HFFc6 (cell line): ENCODE measurements at places on chromosomes 12 and 14. TPM values are rescaled to one million over a fixed set of nuclear protein-coding genes. Genes with fewer than 3 reads are reported as not detected.
A peak's percentile ranks its signal among the peaks of the same experiment; 100 is the strongest.

DNA sequence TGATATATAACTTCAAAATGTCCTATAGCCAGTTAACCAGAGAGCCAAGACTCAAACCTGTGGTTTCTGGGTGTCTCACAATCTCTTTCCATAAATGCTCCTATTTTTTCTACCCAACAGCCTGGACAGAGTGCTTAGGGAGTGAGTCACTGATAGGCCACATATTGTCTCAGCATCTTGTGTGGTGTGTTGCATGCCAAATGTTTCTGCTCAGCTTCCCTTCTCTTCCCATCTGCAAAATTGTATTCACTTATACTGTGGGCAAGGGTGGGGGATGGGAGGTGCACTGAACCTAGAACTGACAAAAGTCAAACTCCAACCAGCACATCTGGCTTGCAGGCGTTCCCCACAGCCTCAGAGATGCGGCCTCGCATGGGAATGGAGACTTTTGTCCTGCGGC lies 123.3 kb downstream of the KCNA5 start:
- DNase-seq, result peak; percentile 91

GRCh38 chr12:76787689-76788088 lies 23.8 kb downstream of the ZDHHC17 start:
- DNase-seq, result no peak

DNA sequence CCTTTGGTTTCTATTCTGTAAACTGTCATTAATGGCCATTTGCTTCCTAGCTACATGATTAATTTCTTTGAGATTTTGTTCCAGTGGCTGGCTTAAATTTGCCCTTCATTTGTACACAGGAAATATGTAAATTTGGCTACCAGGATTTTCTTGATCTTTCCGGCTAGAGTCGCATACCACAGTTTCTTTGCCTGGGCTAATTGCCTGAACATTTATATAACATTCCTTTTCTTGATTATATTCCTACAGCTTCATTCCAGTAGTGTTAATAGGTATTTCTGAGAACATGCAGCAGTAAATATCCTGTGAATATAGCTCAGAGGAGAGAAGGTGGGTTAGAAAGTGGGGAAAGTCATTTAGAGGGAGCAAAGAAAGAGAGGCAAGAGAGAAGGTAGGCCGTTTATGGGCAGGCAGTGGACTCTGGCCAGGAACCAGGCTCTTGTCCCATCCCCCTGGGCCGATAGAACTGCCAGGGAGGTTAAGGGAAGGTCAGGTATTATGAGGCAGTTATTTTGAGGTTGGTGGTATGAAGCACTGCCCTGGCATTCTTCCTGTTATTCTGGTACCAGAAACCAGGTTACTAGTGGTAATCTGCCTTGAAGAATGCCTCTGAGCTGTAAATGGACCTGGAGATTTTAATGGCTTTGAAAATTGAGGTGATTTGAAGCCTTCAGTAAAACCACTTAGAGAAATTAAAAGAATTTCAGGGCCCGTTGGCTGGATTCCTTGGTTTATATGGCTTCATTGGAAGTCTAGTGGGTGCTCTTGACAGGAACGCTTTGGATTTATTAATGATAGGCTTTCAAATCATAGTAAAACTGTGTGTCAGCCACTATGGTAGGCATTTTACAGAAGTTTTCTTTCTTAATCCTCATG lies 4.4 kb downstream of the RNF10 start:
- peak; percentile 71 for DNase-seq

- no peak for DNase-seq
Observed at GRCh38 chr12:75709503-75709902, 198.1 kb upstream of the KRR1 start.

GRCh38 chr12:4984971-4985370 lies 58.7 kb upstream of the KCNA5 start:
- DNase-seq, result no peak

GRCh38 chr14:104081261-104081835 lies 4.2 kb upstream of the ASPG start:
- DNase-seq, result no peak

DNA sequence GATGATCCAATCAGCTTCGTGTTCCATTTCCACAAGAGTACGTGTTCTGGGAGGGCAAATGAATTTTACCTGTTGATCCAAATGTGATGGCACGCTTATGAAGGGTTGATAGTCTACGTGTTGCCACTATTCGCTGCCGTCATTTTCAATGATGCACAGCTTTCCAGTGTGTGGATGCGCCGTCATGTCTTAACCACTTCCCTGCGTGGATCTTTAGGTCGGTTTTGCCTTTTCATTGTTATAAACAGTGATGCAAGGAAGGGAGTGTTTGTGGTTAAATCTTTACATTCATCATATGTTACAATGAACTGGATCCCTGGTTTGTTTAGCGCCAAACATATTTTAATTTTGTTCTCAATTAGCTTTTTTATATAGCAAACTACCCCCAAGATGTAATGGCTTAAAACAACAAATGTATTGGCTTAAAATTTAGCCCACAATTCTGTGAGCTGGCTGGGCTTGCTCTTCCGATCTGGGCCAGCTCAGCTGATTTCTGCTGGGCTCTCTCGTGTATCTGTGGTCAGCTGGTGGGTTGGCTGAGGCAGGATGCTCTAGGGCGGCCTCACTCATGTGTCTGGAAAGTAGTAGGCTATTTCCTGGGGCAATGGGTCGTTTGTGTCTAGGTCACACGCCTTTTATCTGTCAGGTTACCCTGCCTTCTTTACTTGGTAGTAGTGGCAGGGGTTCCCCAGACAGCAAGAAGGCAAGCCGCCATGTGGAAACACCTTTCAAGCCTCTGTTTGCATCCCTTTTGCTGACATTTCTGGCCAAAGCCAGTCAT lies 176.7 kb downstream of the CRADD start:
- no peak for DNase-seq

GRCh38 chr12:54040148-54040494 lies 7.3 kb downstream of the HOXC5 start:
- no peak for DNase-seq

GRCh38 chr14:58782011-58782410 lies 144.2 kb downstream of the DACT1 start:
- no peak for DNase-seq

- no peak for DNase-seq
Observed at GRCh38 chr12:76548222-76548837, 11.2 kb downstream of the OSBPL8 start.

DNA sequence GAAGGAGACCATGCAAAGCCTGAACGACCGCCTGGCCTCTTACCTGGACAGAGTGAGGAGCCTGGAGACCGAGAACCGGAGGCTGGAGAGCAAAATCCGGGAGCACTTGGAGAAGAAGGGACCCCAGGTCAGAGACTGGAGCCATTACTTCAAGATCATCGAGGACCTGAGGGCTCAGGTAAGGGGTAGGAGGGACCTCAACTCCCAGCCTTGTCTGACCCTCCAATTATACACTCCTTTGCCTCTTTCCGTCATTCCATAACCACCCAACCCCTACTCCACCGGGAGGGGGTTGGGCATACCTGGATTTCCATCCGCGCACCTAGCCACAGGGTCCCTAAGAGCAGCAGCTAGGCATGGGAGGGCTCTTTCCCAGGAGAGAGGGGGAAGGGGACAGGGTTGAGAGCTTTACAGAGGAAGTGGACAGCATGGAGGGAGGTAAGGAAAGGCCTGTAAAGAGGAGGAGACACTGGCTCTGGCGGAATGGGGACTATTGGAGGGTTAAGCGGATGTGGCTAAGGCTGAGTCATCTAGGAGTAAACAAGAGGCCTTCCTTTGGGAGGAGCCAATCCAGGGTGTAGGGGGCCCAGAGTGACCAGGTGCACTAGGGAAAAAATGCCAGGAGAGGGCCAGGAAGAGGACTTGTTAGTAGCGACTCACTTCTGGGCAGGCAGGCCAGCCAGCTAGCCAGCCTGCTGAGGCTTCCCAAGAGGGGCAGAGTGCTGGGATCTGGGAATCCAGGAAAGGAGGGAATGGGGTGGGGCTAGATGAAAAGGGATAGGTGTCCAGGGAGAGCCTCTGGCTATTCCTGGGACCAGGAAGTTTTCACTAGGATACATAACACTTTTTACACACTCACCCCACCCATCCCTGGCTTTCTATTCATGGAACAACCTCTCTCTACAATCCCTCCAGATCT lies 754 bp downstream of the KRT18 start:
- peak; percentile 90 for DNase-seq

- DNase-seq, result peak; percentile 22
Observed at GRCh38 chr12:77577791-77578190, 252.9 kb upstream of the NAV3 start.

- DNase-seq, result peak; percentile 70
Observed at GRCh38 chr12:89016970-89017778, 335.1 kb downstream of the DUSP6 start.

GRCh38 chr14:74879427-74880182 lies 2.1 kb upstream of the DLST start:
- DNase-seq, result no peak

- DNase-seq, result no peak
Observed at GRCh38 chr12:127284021-127284420, 982.9 kb upstream of the TMEM132C start.

GRCh38 chr12:2335109-2335508 lies 282.3 kb downstream of the CACNA1C start:
- no peak for DNase-seq

DNA sequence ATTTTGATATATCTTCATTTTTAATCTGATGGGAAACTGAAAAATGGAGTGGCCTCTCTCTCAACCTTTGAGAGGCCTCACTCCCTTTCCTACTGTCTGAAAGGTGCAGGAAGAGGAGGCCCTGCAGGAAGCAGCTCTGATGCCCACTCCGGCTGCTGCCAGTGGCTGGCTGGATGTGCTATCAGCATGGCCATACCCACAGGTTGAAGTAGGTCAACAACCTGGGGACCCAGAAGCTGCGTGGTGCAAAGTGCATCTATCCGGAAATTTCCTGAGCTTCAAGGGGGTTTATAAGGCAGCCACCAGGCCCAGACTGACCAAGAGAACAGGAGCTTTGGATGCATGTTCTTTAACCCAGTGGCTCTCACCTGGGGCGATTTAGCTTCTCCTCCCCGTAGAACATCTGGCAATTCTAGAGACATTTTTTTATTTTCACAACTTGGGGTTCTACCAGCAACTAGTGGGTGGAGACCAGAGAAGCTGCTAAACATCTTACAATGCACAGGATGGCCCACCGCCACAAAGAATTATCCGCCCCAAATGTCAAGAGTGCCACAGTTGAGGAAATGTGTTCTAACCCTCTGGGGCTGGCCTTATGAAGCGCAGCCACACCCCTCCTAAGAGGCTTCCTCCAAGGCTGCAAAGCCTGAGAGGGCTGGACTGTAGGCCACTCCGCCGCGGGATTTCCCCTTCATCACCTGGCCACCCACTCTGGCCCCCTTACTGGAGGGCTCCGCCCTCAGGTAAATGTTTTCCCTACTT lies 8.2 kb upstream of the BATF start:
- no peak for DNase-seq

- DNase-seq, result no peak
Observed at GRCh38 chr14:100082723-100083122, 17.5 kb downstream of the EVL start.

- no peak for DNase-seq
Observed at GRCh38 chr12:92560713-92561542, 141.9 kb upstream of the PLEKHG7 start.

DNA sequence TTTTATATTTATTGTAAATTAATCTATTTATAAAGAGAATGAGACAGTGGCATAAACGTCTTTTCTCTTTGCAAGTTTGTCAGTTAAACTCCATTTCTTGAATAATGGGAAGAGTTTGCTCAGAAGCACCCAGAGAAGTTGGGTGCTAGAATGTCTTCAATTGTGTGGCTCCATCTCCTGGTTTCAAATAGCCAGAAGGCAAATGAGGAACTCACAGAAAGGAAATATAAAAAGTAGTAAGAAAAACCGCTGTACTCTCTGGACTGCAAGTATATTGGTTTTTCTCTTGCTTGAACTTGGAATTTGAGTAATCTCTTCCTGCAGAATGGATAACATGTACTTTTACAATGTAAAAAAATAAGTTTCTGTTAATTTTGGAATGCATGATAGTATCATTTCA lies 217.5 kb downstream of the DPY19L2 start:
- no peak for DNase-seq

DNA sequence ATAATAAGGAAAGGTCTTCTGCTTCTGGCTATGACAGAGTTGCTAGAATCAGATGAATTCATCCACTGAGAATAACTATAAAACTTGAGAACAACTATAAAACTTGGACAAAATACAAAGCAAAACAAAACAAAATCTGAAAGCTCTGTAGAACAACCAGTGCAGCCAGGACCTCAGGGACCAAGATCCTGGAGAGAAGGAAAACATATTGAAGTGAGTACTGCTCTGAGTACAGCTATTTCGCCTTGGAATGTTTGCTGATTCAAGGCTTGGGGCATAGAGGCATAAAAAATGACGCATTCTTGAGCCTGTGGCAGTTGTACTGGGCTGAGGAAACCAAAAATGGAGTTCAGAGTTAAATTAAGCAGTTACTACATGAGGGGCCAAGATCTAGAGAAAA lies 21.7 kb downstream of the FOXA1 start:
- DNase-seq, result peak; percentile 18

- DNase-seq, result no peak
Observed at GRCh38 chr12:111975161-111975931, 37.6 kb downstream of the TMEM116 start.

- DNase-seq, result no peak
Observed at GRCh38 chr12:58533652-58534051, 386.7 kb downstream of the LRIG3 start.

GRCh38 chr14:73462815-73463214 lies 4.5 kb upstream of the NUMB start:
- DNase-seq, result peak; percentile 14

GRCh38 chr14:49893309-49894213 lies 679 bp downstream of the ARF6 start:
- DNase-seq, result no peak

DNA sequence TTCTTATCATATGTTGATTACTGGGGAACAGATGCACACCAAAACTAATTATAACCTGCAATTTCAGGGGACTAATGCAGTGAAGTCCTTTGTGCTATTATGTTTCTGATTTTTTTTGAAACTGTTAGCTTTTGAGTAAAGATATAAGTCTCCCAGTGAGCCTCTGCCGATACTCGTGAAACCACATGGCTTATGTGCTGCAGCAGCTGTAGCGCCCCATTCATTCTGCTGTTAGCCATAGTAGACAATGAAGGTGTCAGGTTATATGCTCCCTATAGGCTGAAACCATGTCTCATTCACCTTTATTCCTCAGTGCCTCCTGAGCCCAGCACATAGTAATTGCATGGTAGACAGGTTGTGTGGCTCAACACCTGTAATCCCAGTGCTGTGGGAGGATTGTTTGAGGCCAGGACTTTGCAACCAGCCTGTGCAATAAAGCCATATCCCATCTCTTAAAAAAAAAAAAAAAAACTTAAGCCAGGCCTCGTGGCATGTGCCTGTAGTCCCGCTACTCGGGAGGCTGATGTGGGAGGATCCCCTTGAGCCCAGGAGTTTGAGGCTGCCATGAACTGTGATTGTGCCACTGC lies 25.0 kb downstream of the GOLGA5 start:
- no peak for DNase-seq

GRCh38 chr12:42588524-42589464 lies 752 bp downstream of the PRICKLE1 start:
- no peak for DNase-seq

- peak; percentile 97 for DNase-seq
Observed at GRCh38 chr14:73723797-73724661, 9.8 kb upstream of the PNMA1 start.

PLEKHG7 gene
- not detected in 3 replicates for total RNA-seq

RAP1B gene
- 191 to 221 TPM (median 197 TPM) in 3 replicates for total RNA-seq

C12orf50 gene
- not detected in 3 replicates for total RNA-seq

GPR132 gene
- total RNA-seq, result not detected in 3 replicates

MYH6 gene
- total RNA-seq, result not detected in 3 replicates

SERPINA6 gene
- total RNA-seq, result not detected in 3 replicates

GNB3 gene
- 4.9 to 6.6 TPM (median 6.3 TPM) in 3 replicates for total RNA-seq

SRSF9 gene
- total RNA-seq, result 232 to 249 TPM (median 233 TPM) in 3 replicates

BEST3 gene
- total RNA-seq, result 0.12 TPM in 1 of 3 replicates, not detected in the others

SERPINA10 gene
- not detected in 3 replicates for total RNA-seq

DAD1 gene
- 300 to 309 TPM (median 303 TPM) in 3 replicates for total RNA-seq

TBPL2 gene
- not detected in 2 replicates for total RNA-seq
